ENCODE measurements at places on chromosomes 3 and 15. TPM values are rescaled to one million over a fixed set of nuclear protein-coding genes. Genes with fewer than 3 reads are reported as not detected.

Gene COL6A5
- total RNA-seq, result 0.41 TPM

DNA sequence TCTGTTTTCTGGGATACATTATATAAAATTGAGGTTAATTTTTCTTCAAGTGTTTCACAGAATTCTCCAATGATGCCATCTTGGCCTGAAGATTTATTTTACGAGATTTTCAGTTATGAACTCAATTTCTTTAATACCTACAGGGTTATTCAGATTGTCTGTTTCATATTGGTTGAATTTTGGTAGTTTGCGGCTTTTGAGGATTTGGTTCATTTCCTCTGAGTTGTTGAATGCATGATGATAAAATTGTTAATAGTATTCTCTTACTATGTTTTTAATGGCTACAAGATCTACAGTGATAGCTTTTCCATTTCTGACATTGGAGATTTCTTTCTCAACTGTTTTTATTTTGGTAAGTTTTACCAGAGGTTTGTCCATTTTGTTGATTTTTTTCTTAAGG, 63.9 kb upstream of the PTPRG start:
- H3K4me3 ChIP-seq, result no peak overlapping the region
- H3K27me3 ChIP-seq, result no peaks in the 10 kb centered on the region
- no peaks in the 10 kb centered on the region for H3K4me1 ChIP-seq
- no peaks in the 10 kb centered on the region for H3K36me3 ChIP-seq

- H3K4me1 ChIP-seq, result no peaks in the 10 kb centered on the region
- H3K27me3 ChIP-seq, result no peaks in the 10 kb centered on the region
- no peaks in the 10 kb centered on the region for H3K36me3 ChIP-seq
- no peak overlapping the region for H3K27ac ChIP-seq
- DNase-seq, result no peak
Measured at GRCh38 chr15:76401285-76401684, 64.7 kb downstream of the ISL2 start.

- H3K36me3 ChIP-seq, result no peaks in the 10 kb centered on the region
- no peak overlapping the region for H3K4me3 ChIP-seq
Measured at GRCh38 chr3:21256932-21257331, 494.1 kb downstream of the ZNF385D start.

DNA sequence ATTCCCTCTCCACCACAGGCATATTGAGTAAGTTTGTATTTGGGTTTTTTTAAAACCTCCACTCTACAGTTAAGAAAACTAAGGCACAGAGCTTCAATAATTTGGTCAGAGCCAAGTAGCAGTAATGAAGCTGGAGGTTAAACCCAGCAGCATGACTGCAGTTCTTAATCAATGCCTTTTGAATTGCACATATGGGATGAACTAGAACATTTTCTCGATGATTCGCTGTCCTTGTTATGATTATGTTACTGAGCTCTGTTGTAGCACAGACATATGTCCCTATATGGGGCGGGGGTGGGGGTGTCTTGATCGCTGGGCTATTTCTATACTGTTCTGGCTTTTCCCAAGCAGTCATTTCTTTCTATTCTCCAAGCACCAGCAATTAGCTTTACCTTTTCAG, 1.6 kb upstream of the CCR5 start:
- no peak for DNase-seq
- no peak overlapping the region for H3K4me3 ChIP-seq
- no peaks in the 10 kb centered on the region for H3K36me3 ChIP-seq
- no peaks in the 10 kb centered on the region for H3K27me3 ChIP-seq

Gene CHST2
- 6.0 TPM for total RNA-seq

DNA sequence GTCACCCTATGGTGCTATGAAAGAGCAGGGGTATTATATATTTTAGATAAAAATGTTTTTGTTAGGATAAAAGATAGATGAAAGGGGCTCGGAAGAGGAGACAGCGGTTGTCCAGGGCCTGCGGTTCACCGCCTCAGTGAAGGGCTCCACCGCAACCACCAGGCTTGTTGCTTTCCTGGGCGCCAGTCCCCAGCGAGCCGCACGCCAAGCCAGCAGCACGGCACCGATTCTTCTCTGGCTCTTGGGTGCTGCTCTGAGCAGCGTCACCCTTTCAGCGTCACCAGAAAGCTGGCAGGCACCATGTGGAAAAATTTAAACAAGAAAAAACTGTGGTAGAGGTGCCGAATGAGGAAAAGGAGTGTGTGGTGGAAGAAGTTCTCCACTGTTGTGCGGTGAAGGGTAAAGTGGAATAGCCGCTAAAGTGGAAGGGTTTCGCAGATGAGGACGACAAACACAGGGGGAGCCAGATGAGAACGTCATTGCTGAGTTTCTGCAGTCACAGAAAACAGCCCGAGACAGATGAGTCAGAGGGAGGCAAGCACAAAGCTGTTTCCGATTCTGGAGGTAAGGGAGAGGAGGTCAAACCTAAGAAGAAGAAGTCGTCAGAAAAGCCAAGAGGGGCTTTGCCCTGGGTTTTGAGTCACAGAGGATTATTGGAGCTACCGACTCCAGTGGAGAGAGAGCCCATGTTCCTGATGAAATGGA, 569.2 kb downstream of the ZBBX start:
- H3K4me3 ChIP-seq, result no peak overlapping the region
- no peaks in the 10 kb centered on the region for H3K27me3 ChIP-seq
- no peaks in the 10 kb centered on the region for H3K36me3 ChIP-seq
- no peak overlapping the region for H3K27ac ChIP-seq

- H3K27me3 ChIP-seq, result no peaks in the 10 kb centered on the region
- no peaks in the 10 kb centered on the region for H3K4me1 ChIP-seq
- no peak for DNase-seq
- H3K4me3 ChIP-seq, result no peak overlapping the region
Measured at GRCh38 chr3:135131290-135131689, 336.2 kb downstream of the EPHB1 start.

GRCh38 chr3:9776896-9777693, 7.3 kb upstream of the CAMK1 start:
- no peak for DNase-seq
- H3K36me3 ChIP-seq, result no peaks in the 10 kb centered on the region
- H3K4me1 ChIP-seq, result peaks cover 19% of the 10 kb centered on the region
- H3K4me3 ChIP-seq, result no peak overlapping the region
- no peak overlapping the region for H3K27ac ChIP-seq
- no peaks in the 10 kb centered on the region for H3K27me3 ChIP-seq

Measured in kidney (tissue), 22 donors.